NB4 (cell line): ENCODE measurements at places on chromosomes 6 and 20.

DNA sequence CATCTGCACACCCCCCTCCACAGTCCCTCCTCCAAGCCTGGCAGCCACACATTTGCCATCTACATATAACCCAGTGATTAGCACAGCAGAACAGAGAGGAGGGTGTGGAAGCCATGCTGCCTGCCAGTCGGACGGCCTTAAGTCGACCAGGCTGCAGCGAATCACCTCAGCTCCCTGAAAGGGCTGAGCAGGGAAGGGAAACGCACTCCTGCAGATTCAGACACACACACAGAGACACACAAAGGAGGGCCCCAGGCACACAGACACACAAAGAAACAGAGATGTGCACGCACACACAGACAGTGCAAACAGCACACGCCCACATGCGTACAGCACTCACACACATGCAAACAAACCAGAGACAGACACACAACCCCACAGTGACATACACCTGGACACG is 11.2 kb upstream of the SIRPA start:
- DNase-seq, result peak; percentile 38

DNA sequence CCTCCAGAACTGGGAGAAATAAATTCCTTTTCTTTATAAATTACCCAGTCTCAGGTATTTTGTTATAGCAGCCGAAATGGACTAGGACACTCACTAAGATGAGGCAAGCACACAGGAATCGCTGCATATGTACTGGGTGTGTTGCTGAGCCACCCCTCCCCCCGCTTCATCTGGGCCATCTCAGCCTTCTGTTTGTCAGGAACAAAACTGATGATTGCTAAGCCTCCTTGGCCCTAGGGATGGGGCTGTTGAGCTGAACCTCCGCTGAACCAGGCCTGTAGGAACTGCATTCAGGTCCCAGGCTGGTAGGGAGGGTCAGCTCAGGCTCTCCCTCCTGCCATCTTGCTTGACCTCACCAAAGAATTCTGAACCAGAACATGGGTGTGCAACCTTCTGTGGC is 108.6 kb downstream of the MAP3K7 start:
- DNase-seq, result no peak

DNA sequence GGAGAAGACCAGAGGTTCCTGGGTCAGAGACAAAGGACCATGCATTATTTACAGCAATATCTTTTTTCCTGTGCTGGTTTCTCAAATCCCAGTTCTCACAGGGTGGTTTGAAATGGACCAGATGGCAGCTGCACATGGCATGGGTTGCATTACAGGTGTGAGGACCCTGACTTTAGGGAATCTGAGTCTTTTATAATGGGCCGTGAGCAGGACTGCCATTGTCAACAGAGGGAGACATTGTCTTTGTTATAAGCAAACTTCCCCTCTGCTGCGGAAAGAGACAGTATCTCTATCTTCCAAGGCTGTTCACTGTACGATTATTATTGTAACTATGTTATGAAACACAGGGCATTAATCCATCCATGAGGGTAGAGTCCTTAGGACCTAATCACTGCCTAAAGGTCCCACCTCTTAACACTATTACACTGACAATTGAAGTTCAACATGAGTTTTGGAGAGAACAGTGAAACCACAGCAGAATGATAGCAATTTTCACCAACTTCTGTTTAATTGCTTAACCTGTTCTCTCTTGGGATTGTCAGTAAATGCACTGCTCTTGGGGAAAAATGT is 156.1 kb upstream of the AGPAT4 start:
- peak; percentile 40 for DNase-seq

- no peak for DNase-seq
Observed at GRCh38 chr6:9745476-9745875, 669.4 kb downstream of the TFAP2A start.

DNA sequence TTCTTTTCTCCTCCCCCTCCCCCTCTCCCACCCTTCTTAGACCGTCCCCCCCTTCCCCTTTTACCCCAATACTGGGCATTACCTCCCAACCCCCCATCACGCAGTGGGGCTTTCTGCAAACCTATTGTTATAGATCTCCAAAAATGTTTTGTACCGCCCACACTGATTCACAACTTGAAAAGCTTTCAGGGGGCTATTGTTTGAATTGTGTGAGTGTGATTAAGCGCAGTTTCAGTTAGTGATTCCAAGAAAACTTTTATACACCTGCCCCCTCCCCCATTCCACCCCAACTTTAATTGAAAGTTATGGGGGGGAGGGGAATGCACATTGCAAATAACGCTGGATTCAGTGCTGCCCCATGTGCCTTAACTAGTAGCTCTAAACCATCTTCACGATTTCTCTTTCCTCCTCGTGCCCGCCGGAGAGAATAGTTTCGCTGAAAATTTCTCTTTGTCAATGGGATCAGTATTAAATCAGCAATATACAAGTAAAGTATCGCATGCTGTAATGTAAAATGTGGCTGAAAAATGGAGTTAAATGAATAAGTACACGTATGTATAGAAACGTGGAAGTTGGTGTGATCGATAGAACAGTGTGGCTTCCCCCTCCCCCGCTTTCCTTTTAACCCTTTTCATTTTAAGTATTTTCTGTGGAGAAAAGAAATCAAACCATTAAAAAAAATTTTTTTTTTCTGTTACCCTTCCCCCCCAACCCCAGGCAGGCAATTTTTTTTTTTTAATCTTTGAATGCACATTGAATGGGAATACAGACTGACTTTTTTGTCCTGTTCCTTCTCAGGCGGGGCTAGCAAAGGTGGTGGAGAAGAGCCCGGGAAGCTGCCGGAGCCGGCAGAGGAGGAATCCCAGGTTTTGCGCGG is 632 bp downstream of the LIN28B start:
- DNase-seq, result peak; percentile 66
